ENCODE measurements at places on chromosomes 16 and 17.

DNA sequence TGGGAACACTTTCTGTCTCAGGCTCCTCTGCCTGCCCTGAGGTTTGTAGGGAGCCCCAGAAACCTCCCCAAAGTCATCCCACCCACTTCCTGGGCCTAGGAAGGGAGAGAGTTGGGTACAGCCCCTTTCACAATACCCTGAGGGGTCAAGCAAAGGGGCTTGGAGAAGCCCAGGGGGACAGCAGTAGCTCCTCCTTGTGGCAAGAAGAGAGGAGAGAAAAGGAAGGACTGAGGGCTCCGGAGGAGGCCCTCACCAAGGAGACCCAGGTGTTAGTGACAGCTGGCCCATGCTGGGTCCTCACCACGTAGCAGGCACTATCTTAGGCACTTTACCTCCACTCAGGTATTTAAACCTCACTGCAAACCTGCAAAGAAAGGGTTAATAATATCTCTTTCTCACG is 112.8 kb downstream of the IRX5 start:
- DNase-seq = no peak

DNA sequence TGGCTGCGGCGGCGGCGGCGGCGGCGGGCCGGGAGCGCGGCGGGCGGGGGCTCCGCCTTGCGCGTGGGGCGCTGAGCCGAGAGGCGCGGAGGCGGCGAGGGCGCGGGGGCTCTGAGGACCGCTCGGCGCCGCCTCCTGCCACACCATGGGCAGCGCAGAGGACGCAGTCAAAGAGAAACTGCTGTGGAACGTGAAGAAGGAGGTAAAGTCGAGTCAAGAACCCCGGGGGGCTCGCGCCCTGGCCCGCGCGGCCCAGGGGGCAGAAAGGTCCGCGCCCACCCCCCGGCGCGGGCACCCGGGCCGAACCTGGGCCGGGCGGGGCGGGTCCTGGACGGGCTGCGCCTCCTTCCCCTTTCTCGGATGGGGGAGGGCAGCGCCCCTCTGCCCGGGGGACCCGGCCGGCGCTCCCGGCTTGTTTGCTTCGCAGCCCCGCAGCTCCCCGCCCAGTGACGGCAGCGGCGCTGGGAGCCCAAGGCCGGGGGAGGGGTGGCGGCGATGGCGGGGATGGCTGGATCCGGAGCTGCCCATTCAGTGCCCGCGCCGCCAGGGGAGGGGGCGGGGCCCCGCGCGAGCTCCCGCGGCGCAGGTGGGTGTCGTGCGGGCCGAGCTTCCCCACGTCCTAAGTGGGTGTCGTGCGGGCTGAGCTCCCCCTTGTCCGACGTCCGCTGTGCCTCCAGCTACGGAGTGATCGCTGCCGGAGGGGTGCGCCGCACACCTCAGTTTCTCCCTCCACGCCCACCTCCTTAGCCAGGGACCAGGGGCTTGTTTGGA is 428 bp downstream of the SGSM2 start:
- no peak for DNase-seq

DNA sequence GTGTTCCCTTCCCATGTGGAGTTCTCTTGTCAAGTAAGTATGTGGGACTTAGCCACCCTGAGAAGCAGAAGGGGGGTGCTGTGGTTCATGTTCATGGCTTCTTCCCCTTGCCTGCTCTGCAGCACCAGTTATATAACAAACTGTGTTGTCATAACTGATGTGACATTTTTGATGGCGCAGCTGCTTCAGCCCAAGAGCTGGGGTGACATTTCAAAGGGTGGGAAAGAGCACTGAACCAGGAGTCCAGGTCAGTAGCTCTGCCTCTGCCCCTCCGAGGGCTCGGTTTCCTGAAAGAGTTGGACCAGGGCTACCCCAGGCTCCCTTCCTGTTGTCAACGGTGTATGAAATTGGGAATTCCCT is 7.4 kb downstream of the GNAO1 start:
- no peak for DNase-seq

DNA sequence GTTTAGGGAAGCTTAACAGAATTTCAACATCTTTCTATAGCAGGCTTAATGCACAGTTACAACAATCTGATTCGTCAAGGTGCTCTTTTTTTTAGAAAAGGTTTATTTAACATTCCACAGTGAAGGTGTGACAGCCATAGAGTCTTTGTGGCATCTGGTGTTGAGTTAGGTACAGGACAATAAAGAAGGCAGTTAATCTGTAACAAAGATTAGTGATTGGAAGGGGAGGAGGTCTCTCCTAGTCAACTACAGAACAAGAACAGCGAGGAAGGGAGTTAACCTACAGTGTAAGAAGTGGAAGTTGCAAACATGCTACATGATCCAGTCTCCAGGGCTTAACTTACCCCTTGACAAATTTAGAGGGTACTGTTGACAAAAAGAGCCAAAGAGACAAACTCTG is 3.0 kb upstream of the ZDHHC7 start:
- DNase-seq = no peak

- no peak for DNase-seq
These were observed 1.1 kb downstream of the GGT6 start for GRCh38 chr17:4559139-4559791.

- DNase-seq = no peak
These were observed 2.2 kb upstream of the KRT33A start for GRCh38 chr17:41352597-41353366.
